GM10248 (cell line): ENCODE measurements at places on chromosomes 1 and 21.

DNA sequence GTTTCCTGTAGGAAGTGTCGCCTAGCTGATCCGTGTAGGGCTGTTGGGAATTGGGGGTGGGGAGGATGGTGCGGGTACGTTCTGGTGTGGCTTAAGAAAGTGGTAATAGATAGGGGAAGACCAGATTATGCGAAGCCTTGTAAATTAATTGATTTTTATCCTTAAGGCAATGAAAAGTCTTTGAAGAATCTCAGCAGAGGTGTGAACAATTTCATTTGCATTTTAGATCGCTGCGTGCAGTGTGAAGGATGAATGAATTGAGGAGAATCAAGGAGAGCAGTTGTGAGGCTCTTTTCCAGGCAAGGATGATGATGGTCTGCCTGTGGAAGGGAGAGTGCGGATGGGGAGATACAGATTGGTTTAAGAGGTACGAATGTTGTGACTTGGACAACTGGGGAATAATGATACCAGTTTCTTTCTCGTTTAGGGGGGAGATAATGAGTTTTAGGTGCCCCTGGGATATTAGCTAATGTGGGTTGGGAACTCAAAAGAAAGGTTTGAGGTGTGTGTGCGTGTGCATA is 813 bp upstream of the DEDD start:
- DNase-seq: no peak

DNA sequence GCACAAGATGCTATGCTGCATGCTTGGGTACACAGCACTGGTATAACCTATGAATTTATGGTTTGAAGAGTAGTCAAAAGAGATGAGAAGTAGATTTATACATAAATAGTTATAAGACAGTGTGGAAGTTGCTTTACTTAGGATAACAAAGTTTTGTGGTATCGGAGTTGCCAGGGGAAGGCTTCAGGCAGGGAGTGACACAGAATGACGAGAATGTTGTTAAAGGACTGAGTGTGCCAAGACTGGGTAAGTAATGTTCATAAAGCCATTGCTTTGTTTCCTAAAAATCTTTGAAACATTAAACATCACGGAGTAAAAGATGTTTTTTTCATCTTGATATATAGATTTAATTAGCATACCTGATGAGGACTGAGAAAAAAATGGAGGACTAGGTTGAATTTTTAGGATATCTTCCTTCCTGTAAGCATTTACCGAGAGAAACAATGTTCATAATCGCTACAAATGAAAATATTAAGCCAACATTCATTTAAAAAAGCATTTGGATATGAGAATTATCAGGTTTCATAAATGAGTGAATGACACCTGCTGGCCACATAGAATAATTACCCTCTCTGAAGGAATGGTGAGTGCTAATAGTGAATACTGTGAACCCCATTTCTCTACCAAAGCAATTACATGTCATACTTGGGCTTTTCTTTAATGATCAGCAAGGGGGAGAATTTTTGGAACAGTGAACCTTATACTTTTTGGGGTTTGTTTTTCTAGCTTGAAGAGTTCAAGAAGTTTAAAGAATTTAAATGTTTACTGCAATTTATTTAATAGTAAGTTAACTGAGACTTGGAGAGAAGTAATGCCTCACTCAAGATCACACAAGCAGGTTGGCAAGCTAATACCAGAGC is 28.4 kb downstream of the EXTL2 start:
- DNase-seq: peak; percentile 19

- DNase-seq: no peak
Measured at GRCh38 chr1:166040202-166040997, 126.4 kb downstream of the FAM78B start.

- DNase-seq: no peak
Measured at GRCh38 chr1:234561319-234561718, 48.7 kb downstream of the IRF2BP2 start.

DNA sequence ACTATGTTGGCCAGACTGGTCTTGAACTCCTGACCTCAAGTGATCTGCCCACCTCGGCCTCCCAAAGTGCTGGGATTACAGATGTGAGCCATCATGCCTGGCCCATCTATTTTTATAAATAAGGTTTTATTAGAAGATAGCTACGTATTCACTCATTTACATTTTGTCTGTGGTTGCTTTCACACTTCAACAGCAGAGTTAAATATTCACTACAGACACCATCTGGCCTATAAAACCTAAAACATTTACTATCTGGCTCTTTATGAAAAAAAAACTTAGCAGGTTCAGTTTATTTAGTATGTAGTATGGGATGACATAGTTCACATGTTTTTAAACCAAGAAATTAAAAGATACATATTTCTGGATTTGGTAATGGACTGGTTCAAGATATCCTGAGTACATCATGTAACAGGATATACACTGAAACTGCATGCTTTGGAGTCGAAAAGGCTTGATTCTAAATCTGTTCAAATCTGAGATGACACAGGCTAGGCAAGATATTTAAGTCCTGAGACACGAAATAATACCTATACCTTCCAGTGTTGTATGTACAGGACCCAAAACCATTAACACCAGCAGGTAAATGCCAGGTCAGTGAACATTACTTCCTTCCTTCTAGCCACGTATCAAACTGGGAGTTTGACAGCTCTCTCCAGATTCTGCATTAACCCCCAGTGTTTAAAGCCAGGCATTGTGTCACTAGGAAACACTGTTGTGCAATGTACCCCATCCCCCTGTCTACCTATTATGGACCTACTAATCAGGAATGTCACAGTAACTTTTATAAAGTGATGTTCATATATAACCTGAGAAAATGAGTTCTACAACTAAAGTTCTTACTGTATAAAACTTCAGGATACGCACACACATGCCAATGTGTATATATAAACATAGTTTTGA is 54.3 kb upstream of the SDC3 start:
- no peak for DNase-seq

GRCh38 chr1:54163051-54163450 is 10.3 kb upstream of the CDCP2 start:
- DNase-seq: no peak

GRCh38 chr1:234724516-234725176 is 114.7 kb upstream of the IRF2BP2 start:
- no peak for DNase-seq

- DNase-seq: no peak
Measured at GRCh38 chr1:62110198-62110817, 84.3 kb upstream of the L1TD1 start.

GRCh38 chr1:68181165-68181556 is 51.2 kb downstream of the WLS start:
- DNase-seq: no peak

DNA sequence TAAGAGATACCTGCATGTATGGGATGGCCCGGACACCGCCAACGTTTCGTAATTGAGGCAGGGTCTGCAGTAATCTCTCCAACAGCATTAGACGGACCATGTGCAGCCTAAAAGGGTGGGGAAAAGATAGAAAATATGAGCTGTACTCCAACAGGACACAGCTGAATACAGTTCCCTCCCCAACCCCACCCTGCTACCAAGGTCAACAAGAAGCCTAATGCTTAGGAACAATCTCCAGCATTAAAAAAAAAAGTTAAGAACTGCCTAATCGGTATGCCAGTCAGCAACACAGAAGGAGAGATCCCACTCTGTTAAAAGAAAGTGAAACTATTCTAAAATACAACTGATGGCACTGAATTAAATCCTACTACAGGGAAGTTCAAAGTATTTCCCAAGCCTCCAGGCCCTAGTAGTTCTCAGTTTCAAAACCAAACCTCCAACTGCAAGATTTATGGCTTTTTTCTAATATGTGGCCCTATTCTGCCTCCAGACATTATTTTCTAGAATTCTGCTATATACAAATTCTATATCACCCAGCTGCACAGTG is 81.0 kb downstream of the UBR4 start:
- DNase-seq: no peak

DNA sequence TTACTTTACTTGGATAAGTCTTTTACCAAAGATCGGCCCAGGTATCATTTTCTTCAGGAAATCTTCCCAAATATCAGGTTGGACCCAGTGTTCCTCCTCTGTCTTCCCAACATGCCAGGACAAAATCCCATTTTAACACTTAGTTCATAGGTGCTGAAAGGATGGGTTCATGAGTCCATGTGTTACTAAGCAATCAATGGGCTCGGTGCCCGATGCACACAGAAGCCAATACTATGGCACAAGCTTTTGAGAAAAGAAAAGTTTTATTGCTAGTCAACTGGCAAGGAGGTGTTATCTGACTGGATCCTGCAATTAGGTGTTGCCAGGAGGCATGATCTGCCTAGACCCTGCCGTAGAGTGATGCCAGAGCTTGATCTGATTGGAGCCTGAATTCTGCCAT is 133.3 kb upstream of the SLC44A3 start:
- no peak for DNase-seq

GRCh38 chr1:43325381-43325780 is 12.2 kb upstream of the MPL start:
- no peak for DNase-seq

DNA sequence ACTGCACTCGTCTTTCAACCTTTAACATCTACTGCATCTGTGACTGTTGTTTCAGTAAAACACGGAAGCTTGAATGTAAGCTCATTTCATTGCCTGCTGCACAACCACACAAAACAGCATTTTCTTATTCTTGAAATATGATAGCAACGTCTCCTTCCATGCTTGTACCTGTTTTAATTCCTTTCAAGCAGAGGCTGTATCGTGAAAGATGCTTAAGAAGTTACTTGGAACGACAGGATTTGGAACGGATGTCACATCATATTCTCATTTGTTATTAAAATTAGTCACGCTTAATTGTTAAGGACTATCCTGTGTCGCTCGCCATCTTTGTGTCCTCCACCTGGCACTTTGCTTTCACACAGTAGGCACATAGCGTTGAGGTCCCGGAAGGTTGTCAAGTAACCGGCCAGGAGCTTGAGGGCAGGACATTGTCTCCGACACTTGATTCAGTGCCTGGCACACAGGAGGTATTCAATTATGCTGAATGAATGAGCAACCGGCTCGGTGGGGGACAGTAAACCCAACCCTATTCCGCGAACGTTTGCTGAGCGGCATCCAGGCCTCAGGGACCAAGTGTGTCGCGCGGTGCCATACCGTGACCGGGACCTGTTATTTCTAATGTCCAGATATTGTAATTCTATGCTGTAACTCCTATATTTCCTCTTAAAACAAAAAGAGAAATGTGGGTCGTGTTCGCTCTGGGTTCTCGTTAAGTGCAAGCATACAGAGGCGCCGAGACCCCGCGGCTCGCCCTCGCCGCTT is 499 bp upstream of the SH3GLB1 start:
- peak; percentile 15 for DNase-seq

GRCh38 chr1:171220581-171221054 is 27.7 kb upstream of the FMO1 start:
- no peak for DNase-seq

GRCh38 chr1:153434746-153435455 is 18.6 kb downstream of the S100A7A start:
- no peak for DNase-seq

DNA sequence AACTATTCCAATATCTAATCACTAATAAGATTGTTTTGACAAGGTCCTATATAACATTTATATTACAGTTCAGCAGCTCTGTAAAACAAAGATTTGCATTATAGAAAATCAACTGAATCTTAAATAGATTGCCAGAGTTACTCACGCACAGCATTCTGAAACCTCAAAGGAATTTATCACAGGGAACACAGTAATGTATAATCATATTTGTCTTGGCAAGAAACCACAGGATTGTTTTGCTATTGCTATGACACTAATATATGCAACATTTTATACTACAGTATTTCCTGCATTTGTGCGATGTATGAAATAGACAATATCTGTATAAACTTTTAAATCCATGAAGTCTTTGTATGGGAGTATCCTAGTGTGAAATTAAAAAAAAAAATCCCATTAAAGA is 101.4 kb downstream of the PLPPR5 start:
- no peak for DNase-seq

DNA sequence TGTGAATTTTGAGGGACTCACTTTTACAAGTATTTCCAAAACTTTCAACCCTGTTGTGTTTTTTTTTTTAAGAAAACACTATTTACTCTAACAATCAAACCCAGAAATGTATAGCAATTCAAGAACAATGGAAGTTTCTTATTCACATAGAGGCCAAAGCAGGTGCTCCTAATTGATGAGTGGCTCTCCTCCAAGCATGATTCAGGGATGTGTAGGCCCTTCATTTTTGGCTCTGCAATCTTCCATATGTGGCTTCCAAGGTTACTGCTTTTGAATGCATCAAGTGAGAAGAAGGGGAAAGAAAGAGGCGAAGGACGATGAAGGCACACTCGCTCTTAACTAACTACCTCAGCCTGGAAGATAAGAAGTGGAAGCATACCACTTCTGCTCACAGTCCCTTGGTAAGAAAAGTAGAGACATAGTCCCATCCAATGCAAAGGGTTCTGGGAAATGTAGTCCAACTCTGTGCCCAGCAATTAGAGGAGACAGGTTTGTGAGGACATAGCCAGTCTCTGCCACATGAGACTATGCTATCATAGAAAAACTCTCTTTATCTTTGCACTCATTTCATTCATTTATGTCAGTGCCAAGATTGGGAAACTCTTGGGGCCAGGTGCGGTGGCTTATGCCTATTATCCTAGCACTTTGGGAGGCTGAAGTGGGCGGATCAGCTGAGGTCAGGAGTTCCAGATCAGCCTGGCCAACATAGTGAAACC is 46.0 kb downstream of the OPTC start:
- no peak for DNase-seq

- no peak for DNase-seq
Measured at GRCh38 chr21:16794950-16795349, 717.9 kb upstream of the CXADR start.

- DNase-seq: no peak
Measured at GRCh38 chr1:61140778-61141177, 58.4 kb downstream of the NFIA start.

GRCh38 chr1:87329526-87330056 is 911 bp downstream of the LMO4 start:
- DNase-seq: peak; percentile 31

- no peak for DNase-seq
Measured at GRCh38 chr21:33650929-33651509, 8.7 kb downstream of the ITSN1 start.

- no peak for DNase-seq
Measured at GRCh38 chr1:107100331-107100984, 40.4 kb upstream of the NTNG1 start.

DNA sequence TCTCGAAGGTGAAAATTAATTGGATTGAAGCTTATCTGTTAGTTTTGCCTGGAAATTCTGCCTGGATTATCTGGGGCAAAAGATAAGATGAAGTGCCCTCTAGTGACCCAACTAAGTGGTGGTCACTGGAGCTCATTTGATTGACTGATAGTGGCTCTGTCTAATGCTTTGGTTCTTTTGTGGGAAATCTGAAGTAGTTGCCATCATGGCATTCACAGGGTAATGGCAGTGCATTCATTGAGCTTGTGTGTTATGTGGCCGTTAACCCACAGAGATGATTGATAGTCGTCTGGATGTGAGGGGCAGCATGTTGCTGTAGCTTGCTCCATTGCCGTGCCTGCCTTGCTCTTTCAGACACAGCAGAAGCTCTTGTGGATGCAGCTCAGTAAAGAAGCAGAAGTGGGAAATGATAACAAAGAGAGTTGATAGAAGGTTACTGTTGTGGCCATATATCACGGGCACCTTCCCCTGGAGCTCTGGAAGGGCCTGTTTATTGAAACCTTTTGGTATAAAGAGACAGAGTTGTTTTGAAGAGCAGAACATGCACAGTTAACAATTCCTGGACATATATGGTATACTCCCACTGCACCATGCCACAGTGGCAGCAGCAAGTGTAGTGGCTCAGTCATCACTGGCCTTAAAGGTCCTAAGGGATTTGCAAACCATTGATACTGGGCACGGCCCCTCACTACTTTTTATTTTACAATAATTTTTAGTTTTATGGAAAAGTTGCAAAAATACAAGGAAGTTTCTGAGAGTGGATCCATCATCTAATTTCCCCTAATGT is 42.0 kb downstream of the CXADR start:
- no peak for DNase-seq
